Renal cortex interstitium (tissue), 15 donors: ENCODE measurements at places on chromosomes 6 and 20.

DNA sequence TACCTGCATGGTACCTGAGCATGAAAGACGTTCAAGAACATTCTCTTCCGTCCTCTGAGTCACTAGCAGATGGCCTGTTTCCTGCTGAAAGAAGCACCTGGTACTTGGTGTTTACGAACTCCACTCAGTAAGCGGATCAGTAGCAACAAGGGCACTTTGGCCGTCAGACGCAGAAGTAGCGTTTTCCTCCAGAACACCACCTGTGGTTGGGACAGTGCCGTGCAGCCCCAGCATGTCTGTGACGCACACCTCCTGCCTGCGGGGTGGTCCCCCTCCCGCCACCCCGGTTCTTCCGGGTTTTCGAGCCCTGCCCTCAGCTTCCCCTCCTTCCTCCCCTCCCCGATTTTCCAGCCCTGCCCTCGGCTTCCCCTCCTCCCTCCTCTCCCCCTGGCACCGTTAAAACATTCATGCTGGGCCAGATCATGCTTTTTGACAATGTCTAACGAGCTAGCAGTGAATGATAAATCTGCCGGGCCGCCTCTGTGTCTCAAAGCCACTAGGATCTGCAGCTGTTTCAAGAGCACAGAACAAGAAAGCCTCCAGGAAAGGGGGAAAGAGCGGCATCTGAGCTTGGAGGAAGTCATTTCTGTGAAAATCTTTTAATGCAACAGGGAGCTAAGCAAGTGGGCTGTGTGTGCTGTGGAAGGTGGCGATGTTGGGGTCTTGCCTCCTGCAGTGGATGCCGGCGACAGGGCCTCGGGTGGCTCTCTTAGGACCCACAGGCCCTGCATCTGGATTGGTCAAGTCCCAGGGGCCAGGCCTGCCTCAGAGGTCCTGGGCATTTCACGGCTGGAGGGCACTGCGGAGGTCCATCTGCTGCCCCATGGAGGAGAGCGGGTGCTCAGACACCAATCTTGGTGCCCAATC lies 207.9 kb downstream of the ERMARD start:
- no peak for DNase-seq

GRCh38 chr6:138499303-138500018 lies at the start of gene NHSL1:
Gene NHSL1 (minus strand): TSS chr6:138499494. CDS start chr6:138499290, 204 bp downstream.
- no peak for DNase-seq

GRCh38 chr6:132712366-132712765 lies 1.5 kb downstream of the VNN1 start:
- no peak for DNase-seq

- DNase-seq = no peak
Observed at GRCh38 chr6:65091561-65091960, 615.5 kb downstream of the EYS start.

DNA sequence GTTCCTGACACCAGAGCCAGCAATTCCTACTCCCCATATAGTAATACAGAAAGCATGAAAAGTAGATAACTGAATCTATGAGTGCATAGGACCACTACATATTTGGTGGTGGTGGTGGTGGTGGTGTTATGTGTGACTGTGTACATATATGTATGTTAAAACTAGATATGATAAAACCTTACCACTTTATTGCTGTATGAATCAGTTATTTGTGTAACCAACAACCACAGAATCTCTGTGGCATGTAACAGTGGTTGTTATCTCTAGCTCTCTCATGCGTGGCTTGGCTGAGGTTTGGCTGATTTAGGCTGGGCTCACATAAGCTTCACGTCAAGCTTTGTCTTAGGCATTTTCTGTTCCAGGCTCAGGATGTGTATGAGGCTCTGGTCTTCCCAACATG lies 55.7 kb downstream of the PLCB1 start:
- no peak for DNase-seq

- DNase-seq = no peak
Observed at GRCh38 chr6:75204959-75205775, 686 bp downstream of the COL12A1 start.

GRCh38 chr6:33329058-33329457 lies 11.5 kb upstream of the ZBTB22 start:
- no peak for DNase-seq

DNA sequence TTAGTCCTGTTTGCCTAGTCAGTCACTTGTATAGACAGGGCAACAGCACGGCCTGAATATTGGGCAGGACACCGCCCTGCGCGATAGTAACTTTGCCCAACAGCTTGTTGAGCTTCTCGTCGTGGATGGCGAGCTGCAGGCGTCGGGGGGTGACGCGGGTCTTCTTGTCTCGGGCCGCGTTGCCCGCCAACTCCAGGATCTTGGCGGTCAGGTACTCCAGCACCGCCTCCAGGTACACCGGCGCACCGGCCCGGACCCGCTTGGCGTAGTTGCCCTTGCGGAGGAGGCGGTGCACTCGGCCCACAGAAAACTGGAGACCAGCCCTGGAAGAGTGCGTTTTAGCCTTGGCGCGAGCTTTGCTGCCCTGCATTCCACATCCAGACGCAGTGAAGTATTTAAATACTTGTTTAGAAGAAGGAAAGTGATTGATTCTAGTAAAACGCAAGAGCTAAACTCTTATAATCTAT lies 92.8 kb upstream of the BTN3A2 start:
- no peak for DNase-seq

DNA sequence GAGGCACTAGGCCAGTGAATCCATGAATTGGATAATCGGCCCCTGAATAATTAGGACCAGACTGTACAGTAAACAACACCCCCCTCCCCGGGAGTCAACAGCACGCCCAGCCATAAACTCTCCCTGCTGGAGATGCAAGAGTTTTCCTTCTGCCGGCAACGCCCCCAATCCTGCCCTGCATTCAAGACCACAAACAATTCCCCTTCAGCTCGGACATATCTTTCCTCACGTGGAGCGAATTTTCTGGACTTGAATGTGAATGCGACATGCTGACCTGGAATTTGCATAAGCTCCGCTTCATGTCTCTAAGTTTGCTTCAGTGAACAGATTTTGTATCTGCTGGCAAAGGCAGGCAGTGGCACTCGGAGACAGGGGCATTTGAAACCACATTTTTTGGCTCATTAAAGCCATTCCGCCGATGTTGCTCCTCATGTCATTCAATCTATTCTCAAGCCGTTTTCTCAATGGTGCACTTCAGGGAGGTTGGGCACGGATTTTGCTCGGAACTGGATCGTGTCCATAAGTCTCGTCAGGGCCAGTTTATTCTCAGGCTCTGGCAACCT lies 38.0 kb upstream of the GMPR start:
- DNase-seq = no peak

GRCh38 chr6:134706153-134706552 lies 243.7 kb downstream of the ALDH8A1 start:
- DNase-seq = no peak

DNA sequence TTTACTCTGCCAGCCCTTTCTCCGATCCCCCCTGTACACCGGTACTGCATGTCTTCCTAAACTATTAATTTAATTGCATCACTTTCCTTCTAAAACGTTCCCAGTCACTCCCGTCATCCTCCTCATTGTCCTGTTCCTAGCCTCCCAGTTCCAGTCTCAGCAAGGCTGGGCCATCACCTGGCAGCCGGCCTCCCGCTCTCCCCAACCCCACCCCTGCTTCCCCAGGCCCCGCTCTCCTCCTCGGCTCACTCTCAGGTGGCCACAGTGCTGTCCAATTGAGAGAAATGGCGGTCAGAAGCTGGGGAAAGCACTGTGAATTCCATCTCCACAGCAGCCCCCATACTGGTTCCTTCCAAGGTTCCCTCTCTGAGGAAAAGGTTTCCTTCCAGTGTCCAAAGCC lies 8.9 kb downstream of the PDE10A start:
- no peak for DNase-seq

- DNase-seq = no peak
Observed at GRCh38 chr20:21665687-21666446, 39.6 kb upstream of the PAX1 start.

DNA sequence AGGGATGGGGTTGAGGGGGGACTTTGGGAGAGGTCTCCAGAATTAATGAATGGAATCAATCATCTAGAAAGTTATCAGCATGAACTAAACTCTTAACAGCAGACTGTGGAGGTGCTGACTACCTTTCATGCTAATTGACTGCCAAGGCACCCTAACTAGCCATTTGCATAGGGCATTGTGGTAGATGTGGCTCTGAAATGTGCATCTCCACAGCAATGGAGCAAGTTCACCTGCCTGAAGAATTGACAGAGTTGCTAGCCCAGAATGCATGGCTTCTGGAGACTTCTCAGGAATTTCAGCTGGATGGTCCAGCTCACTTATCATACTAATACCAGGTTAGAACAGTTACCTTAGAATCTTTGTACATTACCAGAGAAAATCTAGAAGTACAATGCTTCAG lies 745.6 kb downstream of the KIF16B start:
- DNase-seq = no peak
